ENCODE measurements at places on chromosomes 7 and 10. TPM values are rescaled to one million over a fixed set of nuclear protein-coding genes. Genes with fewer than 3 reads are reported as not detected.

GRCh38 chr7:113891828-113892227 is 27.0 kb downstream of the PPP1R3A start:
- DNase-seq = no peak
- no peaks in the 10 kb centered on the region for H3K4me1 ChIP-seq
- H3K36me3 ChIP-seq = no peaks in the 10 kb centered on the region

GRCh38 chr10:95445223-95445836 is 115.8 kb downstream of the SORBS1 start:
- no peak overlapping the region for H3K27ac ChIP-seq
- no peak for DNase-seq
- peaks cover 6% of the 10 kb centered on the region for H3K27me3 ChIP-seq

DNA sequence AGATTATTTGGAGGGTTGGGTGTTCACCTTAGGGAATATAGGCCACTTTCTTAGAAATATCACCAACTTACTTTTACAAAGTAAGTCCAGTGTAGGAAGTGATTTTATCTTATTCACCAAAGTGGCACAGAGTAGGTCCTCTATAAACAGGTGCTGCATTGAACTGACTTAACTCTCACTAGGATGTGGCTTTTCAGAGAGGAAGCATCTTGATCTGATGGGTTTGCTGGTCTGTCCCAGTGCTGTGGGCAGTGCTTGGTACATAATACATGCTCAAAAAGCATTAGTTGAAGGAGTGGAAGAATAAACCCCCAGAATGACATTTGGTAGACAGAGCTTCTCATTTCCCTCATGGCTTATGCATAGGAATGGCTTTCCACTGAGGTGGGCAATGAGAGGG is 334.7 kb downstream of the LRMDA start:
- no peak overlapping the region for H3K27ac ChIP-seq
- DNase-seq = no peak
- H3K36me3 ChIP-seq = no peaks in the 10 kb centered on the region
- peaks cover 5% of the 10 kb centered on the region for H3K4me1 ChIP-seq

Gene FRG2B
- not detected for total RNA-seq

DNA sequence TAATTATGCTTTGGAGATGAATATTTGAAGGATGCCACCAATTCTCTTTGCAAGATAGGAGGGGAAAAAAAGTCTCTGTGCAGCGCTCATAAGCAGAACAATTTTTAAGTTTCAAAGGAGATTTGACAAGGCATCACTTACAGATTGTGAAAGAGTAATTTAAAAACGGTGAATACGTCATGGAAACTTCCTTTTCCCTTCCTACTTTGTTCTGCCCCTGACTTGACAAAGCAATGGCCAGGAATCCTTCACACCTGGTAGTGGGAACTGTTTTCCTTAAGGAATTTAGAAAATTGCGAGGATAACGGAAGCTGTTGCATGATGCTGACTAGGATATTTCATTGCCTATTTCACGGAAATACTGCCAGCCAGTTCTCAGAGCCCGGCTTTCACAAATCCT is 16.7 kb downstream of the FAM107B start:
- H3K4me1 ChIP-seq = peaks cover 7% of the 10 kb centered on the region
- H3K27ac ChIP-seq = no peak overlapping the region
- DNase-seq = no peak
- H3K36me3 ChIP-seq = no peaks in the 10 kb centered on the region
- no peak overlapping the region for H3K4me3 ChIP-seq

Gene CRPPA
- 1.0 TPM for total RNA-seq

Gene GJD4
- not detected for total RNA-seq

- H3K4me1 ChIP-seq = peaks cover 31% of the 10 kb centered on the region
- no peak for DNase-seq
- H3K27me3 ChIP-seq = peaks cover 2% of the 10 kb centered on the region
- peaks cover 26% of the 10 kb centered on the region for H3K36me3 ChIP-seq
Measured at GRCh38 chr10:6008497-6009142, 31.3 kb upstream of the IL15RA start.

DNA sequence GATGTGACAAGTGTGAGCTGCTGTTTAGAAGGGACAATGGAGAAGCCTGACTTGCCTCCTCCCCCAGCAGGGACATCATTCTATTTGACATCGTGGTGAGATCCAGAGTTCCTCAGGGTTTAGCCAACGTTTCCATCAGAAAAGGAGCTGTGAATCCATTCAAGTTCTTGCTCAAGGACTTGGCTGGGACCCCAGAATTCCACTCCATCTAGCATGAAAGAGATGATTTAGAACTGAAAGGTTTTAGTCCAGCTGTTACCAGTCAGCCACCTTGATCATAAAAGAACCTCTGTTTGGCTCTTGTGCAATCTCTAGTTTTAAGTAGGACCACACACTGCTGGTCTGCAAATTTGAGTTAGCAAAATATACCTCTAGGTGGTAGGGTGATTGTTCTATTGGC is 337.6 kb downstream of the FRMD4A start:
- no peak overlapping the region for H3K4me3 ChIP-seq
- peaks cover 14% of the 10 kb centered on the region for H3K4me1 ChIP-seq
- DNase-seq = no peak
- no peak overlapping the region for H3K27ac ChIP-seq

Gene CREB5
- total RNA-seq = 0.61 TPM

DNA sequence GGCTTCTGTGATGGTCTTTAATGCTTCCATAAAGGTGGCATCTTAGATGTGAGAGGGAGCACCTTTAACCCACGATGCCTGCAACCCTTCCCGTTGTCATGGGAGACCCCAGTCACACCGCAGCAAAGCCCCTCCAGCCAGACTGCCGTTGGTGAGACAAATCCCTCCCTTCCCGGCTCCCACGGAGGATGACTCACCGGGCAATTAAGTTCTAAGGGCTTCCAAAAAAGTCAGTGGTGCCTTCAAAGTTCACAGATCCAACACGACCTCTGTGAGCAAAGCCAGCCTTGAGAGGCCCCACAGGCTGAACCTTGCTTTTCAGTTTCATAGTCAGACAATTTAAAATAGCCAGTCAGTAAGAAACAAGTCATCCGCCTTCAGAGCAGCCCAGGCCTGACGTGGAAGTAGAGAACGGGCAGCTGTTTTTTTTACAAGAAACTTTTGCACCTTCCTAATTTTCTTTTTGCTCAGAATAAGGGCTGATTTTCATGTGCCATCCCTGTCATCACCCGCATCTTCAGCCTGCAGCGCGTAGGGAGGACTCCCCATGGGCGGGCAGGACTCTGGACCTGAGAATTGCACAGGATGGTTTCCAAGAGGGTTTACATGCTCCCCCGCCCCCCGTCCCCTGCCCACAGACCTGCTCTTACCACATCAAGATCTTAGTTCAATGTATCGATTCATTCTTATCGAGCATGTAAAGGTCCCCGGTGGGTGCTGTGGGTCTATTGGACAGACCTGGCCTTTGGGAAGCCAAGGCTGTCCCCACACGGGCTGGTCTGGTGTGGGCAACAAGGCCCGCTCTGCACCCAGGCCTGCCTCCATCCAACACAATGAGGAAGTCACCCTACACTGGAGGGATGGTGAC is 333.9 kb downstream of the DNAJB6 start:
- peaks cover 10% of the 10 kb centered on the region for H3K27me3 ChIP-seq
- no peak overlapping the region for H3K27ac ChIP-seq
- H3K4me1 ChIP-seq = peaks cover 23% of the 10 kb centered on the region

DNA sequence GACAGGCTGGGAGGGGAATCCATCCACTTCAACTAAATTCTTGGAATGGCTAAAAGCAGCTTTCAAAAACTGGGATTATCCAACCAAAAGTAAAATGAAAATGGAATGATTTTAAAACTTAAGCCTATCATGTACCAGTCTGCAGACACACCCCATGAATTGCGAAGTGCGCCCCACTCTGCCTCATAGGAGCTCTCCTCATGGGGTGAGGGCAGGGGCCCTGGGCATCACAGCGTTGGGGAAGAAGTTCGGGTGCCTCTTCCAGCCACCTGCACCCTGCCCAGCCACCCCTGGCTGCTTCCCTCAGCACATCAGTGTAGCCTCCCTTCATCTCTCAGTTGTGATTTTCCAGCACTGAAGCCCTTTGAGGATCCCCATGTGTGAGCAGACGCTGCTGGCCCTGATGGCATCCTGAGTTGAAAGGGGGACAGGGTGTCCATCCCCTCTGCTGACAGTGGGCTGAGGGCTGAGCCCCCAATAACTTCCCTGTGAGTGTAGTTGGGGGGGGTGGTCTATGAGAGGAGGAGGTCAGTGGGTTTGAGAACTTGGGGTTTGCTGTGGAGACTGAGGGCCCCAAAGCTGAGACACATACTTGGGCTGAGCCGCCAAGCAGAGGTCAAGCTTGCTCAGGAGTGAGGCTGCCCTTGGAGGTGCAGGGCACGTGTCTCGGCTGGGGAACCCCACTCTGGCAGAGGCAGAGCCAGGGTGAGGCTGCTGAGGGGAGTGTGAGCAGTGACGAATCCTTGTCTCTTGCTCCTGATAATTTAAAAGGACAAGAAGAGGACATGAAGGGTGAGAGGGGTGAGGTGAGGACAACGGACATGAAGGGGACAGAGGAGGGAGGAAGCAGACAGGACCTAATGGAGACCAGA is 542.1 kb downstream of the TCERG1L start:
- no peak for DNase-seq
- H3K27ac ChIP-seq = no peak overlapping the region
- H3K4me1 ChIP-seq = no peaks in the 10 kb centered on the region
- H3K4me3 ChIP-seq = no peak overlapping the region
- no peaks in the 10 kb centered on the region for H3K36me3 ChIP-seq

Gene GPR15LG
- not detected for total RNA-seq

GRCh38 chr10:70940834-70941568 is 52.6 kb upstream of the PCBD1 start:
- no peaks in the 10 kb centered on the region for H3K4me1 ChIP-seq
- no peaks in the 10 kb centered on the region for H3K27me3 ChIP-seq
- no peak overlapping the region for H3K27ac ChIP-seq
- H3K36me3 ChIP-seq = no peaks in the 10 kb centered on the region
- DNase-seq = no peak
- no peak overlapping the region for H3K4me3 ChIP-seq

DNA sequence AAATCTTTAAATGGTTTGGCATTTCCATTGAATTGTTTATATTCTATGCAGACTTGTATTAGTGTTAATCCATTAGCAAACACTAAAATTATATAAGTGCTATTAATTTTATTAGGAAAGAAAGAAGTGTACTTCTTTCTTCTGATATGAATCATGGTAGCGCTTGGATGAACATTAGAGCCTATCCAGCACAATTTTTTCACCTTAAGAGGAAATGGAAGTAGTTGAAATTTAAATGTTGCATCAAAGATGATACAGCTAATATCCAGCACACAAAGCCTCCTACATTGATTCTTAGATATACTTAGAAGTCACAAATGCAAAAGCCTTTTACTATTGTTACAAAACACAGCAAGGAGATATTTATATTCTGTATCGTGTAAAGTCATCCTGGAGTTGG is 174.5 kb downstream of the AHR start:
- no peaks in the 10 kb centered on the region for H3K36me3 ChIP-seq
- H3K4me1 ChIP-seq = no peaks in the 10 kb centered on the region
- no peak for DNase-seq
- H3K4me3 ChIP-seq = no peak overlapping the region
- H3K27me3 ChIP-seq = no peaks in the 10 kb centered on the region

DNA sequence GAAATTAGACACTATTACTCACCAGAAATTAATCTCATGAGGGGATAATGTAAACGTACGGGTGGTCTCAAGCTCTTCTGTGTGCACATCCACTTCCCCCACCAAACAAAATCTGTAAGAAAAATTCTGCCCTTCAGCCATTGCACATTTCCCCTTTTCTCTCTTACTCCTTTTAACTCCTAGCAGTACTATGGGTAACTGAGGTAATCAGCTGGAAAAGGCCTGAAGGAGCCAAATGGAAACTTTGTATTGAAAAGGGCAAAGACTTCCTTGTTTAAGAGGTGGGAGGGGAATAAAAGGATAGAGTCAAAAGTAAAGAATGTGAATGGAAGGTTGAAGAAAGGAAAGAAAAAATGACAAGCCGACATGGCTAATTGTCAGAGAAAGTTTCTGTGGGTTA is 273.8 kb downstream of the RNLS start:
- H3K27ac ChIP-seq = no peak overlapping the region
- H3K27me3 ChIP-seq = no peaks in the 10 kb centered on the region
- H3K4me3 ChIP-seq = no peak overlapping the region
- no peak for DNase-seq

Gene CDH23
- 1.5 TPM for total RNA-seq

DNA sequence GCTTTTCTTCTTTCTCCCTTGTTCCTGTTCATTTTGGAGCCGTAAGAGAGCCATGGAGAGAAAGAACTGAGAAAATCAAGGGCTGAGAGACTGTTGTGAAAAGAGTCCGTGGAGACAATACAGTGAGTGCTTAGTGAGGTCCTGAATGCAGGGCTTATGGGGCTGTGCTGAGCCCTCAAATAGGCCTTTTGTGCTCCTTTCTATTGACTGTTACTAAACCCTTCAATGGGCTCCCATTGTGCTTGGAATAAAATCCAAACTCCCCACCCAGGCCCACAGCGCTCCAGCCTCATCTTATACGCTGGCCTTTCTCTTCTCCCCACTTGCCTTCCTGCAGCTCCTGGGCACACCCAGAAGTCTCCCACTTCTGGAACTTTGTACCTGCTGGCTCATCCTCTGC is 243.1 kb upstream of the HABP2 start:
- peaks cover 2% of the 10 kb centered on the region for H3K27me3 ChIP-seq
- DNase-seq = no peak
- no peak overlapping the region for H3K4me3 ChIP-seq
- H3K27ac ChIP-seq = no peak overlapping the region
- no peaks in the 10 kb centered on the region for H3K36me3 ChIP-seq

DNA sequence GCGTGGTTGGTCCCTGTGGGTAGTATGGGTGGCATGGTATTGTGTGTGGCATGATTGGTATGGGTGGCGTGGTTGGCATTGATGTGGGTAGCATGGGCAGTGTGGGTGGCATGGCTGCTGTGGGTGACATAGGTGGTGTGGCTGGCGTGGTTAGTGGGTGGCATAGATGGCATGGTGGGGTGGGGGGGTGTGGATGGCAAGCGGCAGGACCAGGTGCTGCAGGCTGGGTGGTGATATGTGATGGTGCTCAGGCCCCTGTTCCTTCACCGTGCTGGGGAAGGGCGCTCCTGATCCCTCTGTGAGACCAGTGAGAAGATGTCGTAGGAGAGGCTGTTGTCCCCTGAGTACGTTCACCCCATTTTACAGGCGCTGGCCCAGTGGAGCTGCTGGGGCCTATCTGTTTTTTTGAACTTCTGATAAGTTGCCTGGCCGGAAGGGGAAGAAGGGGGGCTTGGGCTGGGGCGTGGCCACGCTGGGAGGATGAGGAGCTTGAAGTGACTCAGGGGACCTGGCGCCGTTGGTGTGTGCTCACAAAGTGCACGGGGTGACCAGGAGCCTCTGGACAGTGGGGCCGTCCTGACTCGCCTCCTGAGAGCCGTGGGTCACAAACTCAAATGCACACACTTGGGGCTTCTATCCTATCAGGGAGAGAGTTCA is 17.5 kb downstream of the INPP5A start:
- no peak overlapping the region for H3K27ac ChIP-seq
- H3K4me1 ChIP-seq = peaks cover 28% of the 10 kb centered on the region
- H3K27me3 ChIP-seq = no peaks in the 10 kb centered on the region
